T-cell (primary cell): ENCODE measurements at places on chromosomes 4 and X.

- DNase-seq = no peak
Observed at GRCh38 chrX:103811858-103812257, 20.2 kb downstream of the RAB9B start.

- no peak for DNase-seq
Observed at GRCh38 chr4:143375326-143376073, 38.8 kb downstream of the GAB1 start.

DNA sequence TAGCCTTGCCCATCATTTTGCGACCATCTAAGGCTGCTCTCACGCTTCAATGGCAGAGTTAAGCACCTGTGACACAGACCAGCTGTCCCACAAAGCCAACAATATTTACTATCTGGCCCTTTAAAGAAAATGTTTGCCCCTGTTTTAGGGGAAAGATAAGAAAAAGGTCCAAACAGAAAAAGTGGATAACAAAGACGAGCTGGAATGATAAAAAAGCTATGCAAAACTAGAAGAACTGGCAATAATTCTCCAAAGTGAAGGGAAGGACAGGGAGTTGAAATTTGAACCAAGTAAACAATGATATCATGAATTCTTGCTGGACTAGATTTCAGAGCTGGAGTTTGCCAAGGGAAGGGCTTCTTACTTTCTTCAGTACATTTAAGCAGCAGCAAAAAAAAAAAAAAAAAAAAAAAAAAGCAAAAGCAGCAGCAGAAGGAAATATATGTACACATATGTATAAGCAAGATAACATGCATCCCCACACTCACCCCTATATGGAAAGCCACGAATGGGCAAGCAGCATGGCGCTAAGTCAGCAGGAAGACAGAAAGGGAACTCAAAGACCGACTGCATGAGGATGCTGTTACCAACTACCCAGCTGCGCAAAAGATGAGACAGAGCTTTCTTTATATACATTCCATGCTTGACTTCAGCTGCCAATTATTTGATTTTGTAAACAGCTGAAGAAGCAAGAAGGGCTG, 12.5 kb downstream of the TRAPPC2 start:
- no peak for DNase-seq

DNA sequence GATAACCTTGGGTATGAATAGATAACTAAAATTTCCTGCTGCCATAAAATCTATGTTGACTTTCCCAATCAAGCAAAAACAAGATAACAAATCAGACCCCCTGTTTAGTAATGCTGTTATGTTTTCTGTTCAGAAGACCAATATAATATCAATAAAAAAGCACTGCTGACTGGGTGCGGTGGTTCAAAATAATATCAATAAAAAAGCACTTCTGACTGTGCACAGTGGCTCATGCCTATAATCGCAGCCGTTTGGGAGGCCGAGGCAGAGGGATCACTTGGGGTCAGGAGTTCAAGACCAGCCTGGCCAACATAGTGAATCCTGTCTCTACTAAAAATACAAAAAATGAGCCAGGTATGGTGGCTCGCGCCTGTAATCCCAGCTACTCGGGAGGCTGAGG, 36.7 kb downstream of the ANTXR2 start:
- DNase-seq = no peak

GRCh38 chrX:109440475-109440874, 41.4 kb downstream of the GUCY2F start:
- DNase-seq = no peak

DNA sequence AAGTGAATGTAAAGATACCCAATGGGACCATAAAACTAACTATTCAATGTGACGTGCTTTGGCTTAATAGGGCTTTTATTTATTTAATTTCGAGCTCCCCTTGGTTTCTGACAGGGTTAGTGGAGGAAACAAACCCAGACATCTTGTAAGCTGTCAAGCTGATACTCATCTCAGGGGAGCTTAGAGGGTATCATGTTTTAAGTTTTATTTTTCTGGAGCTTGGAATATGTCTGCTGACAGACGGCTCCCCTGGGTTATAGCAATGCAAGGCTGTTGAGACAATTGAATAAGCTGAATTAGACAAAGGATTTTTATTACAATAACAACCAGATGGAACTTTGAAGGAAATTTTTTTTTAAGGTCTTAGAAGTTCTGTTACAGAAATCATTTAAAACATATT, 456.5 kb downstream of the IL1RAPL1 start:
- DNase-seq = no peak
